Muscle of leg (tissue), 16 donors: ENCODE measurements at places on chromosomes 7 and 10.

DNA sequence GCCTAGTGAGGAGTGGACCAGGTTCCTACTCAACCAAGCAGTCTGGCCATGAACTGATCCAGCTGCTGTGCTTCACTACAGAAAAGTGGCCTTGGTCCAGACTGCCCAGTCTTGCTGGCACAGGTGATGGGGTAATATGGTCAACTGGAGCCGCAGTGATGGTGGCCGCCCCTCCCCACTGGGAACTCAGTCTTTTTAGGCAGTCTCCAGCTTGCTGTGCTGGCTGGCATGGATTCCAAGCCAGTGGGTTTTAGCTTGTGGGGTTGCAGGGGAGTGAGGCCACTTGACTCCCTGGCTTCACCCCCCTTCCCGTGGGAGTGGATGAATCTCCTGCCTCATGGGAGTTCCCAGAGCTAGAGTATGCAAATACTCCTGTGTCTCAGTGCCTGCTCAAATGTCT lies 52.7 kb upstream of the CDK6 start:
- DNase-seq: no peak

- DNase-seq: no peak
Observed at GRCh38 chr7:26664274-26664673, 200.1 kb downstream of the SKAP2 start.

GRCh38 chr7:7977774-7978173 lies 9.2 kb downstream of the GLCCI1 start:
- DNase-seq: no peak

GRCh38 chr10:132595854-132596253 lies 58.3 kb downstream of the INPP5A start:
- no peak for DNase-seq

GRCh38 chr7:95929710-95930280 lies 157.4 kb downstream of the DYNC1I1 start:
- DNase-seq: no peak
